ENCODE measurements at places on chromosomes 6 and 20.

- no peak for DNase-seq
Observed at GRCh38 chr6:152173957-152174356, 366.5 kb downstream of the ESR1 start.

DNA sequence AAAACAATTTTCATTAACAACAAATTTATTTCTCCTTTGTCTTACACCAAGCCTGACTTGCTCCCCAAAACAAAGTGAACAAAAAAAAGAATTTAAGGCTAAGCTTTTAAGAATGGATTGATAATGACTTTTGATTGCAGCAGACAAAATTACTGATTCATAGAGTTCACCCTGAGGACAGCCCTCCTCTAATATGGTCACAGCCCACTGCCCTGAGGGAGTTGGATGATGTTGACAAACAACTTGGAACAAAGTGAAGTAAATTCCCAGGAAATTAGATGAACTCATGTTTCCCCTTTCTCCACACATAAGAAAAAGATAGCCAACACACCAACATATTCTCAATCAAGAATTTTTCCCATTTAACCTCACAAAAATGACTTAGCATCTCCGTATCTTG lies 7.7 kb upstream of the ISM1 start:
- no peak for DNase-seq

- no peak for DNase-seq
Observed at GRCh38 chr6:66735106-66735890, 1028.3 kb upstream of the EYS start.

DNA sequence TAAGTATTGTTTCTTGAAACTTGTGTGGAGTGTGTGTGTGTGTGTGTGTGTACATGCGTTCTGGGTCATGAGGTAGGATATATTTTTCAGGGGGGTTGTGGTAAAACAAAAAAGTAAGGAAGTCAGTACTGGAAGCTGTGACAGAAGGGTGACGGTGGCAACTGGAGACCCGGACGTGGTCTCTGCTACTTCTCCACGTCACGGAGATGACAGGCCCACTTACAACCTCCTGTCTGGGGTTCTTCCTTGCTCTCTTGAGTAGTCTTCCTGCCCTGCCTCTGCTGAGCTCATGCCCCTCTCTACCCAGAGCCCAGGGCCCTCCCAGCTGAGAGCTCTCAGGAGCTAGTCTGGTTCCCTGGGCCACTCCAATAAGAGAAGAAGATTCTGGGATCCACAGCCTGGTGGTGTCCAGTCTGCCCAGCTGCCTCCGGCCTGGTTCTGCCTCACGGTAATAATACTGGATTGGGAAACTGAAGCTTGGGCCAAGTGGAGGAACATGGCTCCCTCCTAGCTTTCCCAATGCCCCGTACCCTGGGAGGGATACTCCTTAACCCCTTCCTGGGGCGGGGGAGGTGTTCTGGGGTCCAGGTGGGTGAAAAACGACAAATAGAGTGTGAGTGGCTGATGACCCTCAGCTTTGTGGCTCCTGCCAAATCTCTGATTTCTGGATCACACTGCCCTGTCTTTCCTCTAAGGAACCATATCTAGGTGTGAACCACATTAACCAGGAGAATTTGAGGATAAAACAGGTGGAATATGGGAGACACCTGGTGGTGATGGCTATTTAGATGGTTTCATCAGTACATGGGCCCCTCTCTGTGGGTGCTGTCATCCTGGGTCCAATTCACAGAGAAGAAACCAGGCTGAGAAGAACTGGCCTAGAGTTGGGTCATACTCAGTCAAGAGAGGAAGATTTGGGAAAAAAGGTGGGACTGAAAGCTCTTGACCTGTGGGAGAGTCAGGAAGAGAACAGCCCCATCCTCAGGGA lies 27.2 kb downstream of the VEGFA start:
- DNase-seq = no peak

DNA sequence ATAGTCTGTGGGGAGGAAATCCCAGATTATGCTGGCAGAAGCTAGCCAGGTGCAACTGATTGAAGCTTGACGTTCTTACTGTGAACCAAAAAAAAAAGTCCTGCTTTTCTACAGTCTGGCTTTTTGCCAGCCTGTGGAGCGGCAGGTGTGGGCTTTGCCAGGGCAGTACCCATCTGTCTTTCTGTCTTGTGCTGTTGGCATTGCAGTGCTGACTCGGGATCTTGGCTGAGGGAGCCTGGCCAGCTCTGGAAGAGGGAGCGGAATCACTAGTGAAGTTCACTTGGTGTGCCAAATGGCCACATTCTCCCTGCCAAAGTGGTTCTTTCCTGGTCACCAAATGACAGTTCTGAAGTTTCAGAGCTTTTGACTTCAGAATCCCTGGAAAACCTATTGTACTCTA lies 5.0 kb downstream of the KIF3B start:
- DNase-seq = no peak

- DNase-seq = no peak
Observed at GRCh38 chr6:113644861-113645575, 212.1 kb upstream of the MARCKS start.

GRCh38 chr6:3009930-3010329 lies 10.2 kb downstream of the NQO2 start:
- DNase-seq = no peak

DNA sequence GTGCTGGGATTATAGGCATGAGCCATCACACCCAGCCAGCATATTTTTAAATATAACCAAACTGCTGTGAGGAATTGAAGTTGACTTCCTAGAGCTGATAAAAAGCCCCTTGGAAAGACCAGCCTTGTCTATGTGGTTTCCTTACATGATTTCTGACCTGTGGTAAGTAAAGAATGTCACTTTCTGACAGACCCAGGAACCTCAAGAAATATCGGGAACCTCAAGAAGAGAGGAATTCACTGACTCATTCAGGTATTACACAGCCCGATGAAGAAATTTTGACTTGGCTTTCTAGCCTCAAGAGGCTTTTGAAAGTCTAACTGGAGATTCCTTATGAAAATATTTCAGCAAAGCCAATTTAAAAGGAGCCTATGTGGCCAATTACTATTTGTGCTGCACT lies 71.8 kb downstream of the FOXF2 start:
- DNase-seq = peak; percentile 43

GRCh38 chr6:5080574-5080973 lies 4.6 kb upstream of the PPP1R3G start:
- DNase-seq = no peak

- DNase-seq = no peak
Observed at GRCh38 chr20:42442716-42443115, 747.0 kb downstream of the PTPRT start.

DNA sequence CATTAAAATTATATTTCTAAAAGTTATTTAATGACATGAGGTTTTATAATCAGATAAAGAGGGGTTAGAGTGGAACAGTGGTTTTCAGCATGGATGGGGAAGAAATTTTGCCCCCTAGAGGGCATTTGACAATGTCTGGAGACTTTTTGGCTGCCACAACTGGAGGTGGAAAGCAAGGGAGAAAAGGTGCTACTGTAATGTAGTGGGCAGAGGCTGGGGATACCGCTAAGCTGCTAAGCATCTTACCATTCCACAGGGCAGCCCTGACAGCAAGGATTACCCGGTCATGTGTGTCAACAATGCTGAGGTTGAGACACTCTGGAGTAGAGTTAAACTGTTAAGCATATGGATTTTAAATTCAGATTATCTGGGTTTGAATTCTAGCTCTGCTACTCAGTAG lies 52.9 kb upstream of the FABP7 start:
- DNase-seq = no peak

DNA sequence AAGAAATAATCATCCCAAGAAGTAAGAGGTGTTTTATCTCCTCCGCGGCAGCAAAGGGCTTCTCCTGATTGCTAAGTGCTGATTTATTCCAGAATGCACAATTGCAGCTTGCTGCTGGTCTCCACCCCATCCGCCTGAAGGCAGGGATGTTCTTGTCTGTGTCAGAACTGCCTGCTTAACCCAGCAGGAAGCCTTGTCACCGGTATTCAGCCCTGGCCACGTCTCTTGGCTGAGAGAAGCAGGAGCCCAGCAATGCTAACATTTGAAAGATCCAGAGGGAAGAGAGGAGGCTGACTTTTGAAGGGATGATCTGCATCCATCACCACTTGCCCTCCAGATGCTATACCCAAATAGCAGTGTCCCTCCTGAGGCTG lies 4.2 kb downstream of the SCML4 start:
- DNase-seq = no peak

GRCh38 chr20:59736366-59736765 lies 132.0 kb downstream of the PHACTR3 start:
- DNase-seq = no peak

GRCh38 chr20:23917024-23917725 lies 37.6 kb upstream of the CST5 start:
- no peak for DNase-seq

DNA sequence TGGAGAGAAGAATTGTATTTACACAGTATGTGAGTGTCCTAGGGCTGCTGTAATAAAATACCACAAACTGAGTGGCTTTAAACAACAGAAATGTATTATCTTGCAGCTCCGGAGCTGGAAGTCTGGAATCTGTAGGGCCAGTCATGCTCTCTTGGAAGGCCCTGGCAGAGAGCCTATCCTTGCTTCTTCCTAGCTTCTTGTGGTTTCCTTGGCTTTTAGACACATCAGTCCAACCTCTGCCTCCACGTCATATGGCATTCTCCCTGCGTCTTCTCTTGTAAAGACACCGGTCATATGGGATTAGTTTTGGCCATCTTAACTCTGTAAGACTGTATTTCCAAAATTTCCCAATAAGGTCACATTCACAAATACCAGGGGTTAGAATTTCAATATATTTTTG lies 10.8 kb downstream of the FNDC1 start:
- DNase-seq = no peak

- DNase-seq = no peak
Observed at GRCh38 chr6:15427331-15428070, 181.6 kb downstream of the JARID2 start.

GRCh38 chr6:26231006-26231587 lies 133.9 kb upstream of the BTN3A2 start:
- DNase-seq = no peak

GRCh38 chr20:51216850-51217249 lies 193.9 kb upstream of the KCNG1 start:
- no peak for DNase-seq

- DNase-seq = no peak
Observed at GRCh38 chr6:36743538-36744303, 46.1 kb downstream of the RAB44 start.

DNA sequence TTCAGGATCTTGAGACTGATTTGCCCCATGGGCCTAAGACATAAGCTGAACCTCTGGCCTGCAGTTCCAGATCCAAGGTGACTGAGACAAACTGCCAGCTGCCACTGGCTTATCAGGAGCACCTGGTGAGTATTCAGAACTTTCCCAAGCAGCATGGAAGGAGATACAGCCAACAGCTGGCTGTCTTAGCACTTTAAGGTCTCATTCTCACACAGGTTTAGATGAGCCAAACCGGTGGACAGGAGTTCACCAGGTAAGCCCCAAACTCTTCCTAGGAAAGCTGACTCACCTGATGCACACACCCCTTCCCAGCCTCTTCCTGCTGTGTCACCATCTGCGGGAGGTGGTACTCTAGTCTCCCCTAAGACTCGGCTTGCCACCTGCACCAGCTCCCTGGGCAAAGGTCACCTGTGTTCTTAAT lies at the start of gene BANF2:
Gene BANF2, plus strand, starts transcription at position 36 of the 421 bp plus-strand sequence. CDS start 25,060 bp downstream, outside the sequence.
- no peak for DNase-seq

DNA sequence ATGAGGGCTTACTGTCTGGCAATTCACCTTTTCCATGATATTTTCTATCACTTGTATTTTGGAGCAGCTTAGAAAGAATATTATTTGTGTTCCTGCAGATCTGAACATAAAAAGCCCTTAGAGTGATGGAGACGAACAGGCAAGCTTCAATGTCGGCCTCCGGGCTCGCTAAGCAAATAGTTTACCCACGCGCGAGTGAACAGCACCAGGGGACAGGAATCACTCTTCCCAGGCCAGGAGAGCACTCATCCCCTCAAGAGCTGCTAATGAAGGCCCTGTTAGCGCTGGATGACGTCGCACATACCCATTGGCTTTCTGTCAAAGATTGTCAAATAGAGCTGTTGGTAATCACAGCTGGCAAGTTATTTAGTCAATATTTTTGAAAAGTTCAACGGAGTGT lies 395.7 kb downstream of the ZFAND3 start:
- no peak for DNase-seq

GRCh38 chr20:17626217-17627007 lies 55.6 kb downstream of the RRBP1 start:
- DNase-seq = no peak

- DNase-seq = peak; percentile 87
Observed at GRCh38 chr6:5082487-5083306, 2.4 kb upstream of the PPP1R3G start.

GRCh38 chr20:54004445-54004844 lies 65.9 kb downstream of the BCAS1 start:
- no peak for DNase-seq

DNA sequence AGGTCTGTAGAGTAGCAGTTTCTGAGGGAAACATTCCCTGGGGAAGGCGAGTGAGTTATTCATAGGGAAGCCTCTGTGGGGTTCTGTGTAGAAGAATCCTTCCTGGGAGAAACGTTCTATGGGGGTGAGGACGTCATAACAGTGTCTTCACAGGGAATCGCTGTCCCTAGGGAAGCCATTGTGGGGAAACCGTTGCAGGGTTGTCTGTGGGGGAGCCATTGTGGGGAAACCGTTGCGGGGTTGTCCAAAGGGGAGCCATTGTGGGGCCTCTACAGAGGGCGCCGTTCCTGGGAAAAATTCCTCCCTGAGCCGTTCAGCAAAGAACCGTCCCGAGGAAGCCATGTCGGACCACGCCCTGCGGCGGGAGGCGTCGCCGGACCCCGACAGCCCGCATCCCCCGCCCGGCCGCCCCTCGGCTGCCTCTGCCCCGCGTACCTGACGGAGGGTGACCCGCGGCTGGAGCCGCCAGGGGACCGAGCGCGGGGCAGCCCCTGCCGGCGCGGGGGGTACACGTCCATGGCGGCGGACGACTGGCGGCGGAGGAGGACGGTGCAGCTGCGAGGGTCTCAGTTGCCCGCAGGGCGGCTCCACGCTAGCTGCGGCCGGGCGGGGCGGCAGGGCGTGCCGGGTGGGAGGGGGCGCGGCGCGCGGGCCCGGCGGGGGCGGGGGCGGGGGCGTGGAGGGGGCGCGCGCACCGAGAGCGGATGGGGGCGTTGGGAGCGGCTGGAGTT lies at the start of gene DNAAF9:
Gene DNAAF9, minus strand, starts transcription at position 630 of the 731 bp plus-strand sequence. Its CDS starts 112 bp downstream, at position 518.
- peak; percentile 66 for DNase-seq

GRCh38 chr6:31676322-31676903 lies 4.5 kb downstream of the LY6G5C start:
- DNase-seq = no peak

DNA sequence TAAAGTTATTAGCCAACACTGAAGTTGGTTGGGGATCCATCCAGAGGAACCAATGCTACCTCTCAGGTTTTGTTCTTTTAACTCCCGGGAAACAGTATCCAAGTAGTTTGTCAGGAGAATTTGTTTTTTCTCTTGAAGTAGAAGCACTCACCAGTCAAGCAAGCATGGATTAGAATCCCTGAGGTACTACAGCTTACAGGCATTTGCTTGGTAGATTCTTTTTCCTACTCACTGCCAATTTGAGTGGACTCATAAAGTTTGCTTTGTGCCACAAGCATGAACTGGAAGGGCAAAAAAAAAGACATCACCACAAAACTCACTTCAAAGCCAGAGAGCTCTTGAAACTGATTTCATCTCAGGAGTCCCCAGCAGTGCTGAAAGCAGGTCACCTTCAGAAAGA lies 167.4 kb downstream of the MBOAT1 start:
- DNase-seq = no peak

All from H54 (cell line).